Activated CD8-positive, alpha-beta T cell treated with anti-CD3 and anti-CD28 coated beads, Interleukin-2, amount 10 ng/mL, durations not matched to agents 7 days and 5 days (primary cell): ENCODE measurements at places on chromosomes 13 and 19.
A peak's percentile ranks its signal among the peaks of the same experiment; 100 is the strongest.

DNA sequence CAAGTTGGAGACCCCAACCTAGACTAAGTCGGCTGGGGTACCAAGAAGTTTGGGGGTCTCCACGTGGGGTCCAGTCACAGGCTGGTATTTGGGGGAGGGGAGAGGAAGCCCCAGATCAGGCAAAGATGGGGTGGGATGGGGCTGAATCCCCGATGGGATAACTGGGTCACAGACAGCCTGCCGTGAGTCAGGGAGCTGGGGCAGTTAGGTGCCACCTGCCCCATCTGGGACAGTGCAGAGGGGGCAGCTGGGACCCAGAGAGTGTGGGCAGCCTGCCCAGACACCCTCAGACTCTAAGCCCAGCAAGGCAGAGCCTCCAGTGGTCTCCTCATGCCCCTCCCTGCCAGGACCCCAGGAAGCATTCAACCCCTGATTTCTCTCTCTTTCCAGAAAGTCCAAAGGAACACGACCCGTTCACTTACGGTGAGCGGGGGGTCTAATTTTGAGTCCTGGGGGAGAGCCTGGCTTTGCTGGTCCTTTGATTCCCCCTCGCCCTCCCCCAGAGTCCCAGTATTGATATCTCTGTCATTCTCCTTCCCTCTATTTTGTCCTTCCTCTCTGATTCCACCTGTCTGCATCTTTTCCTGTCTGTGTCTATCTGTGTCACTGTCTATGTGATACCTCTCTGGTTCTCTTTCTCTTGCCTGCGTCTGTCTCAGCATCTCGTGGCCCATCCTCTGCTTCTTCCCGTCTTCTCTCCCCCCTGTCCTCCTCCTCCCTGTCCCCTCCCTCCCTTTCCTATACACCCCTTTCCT, 1.8 kb downstream of the FXYD1 start:
- no peak overlapping the region for H3K27ac ChIP-seq
- H3K36me3 ChIP-seq = no peaks in the 10 kb centered on the region
- no peak for DNase-seq
- H3K4me1 ChIP-seq = peaks cover 42% of the 10 kb centered on the region

DNA sequence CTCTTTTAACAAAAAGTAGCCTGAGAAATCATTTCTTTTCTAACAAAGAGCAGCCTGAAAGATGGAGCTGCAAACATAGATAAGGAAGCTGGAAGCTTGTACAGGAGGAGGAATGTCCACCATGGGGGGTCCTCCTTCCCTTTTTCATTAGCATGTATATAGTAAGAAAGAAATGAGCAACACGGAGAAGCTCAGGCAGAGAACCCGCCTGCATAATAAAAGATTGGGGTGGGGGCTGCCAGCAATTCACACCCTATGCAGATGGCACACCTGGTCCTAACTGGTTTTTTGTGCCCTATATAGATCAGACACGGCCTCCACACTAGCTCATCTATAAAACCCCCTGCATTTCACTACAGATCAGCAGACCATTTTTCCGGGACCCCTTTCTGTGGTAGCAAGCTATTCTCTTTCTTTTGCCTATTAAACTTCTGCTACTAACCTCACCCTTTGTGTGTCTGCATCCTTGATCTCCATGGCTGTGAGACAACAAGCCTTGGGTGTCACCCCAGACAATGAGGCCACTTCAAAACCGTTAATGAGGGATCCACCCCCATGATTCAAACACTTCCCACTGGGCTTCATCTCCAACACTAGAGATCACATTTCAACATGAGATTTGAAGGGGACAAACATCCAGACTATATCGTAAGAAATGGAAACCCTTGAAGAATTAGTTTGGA, 167.5 kb upstream of the FREM2 start:
- no peak for DNase-seq
- no peaks in the 10 kb centered on the region for H3K4me1 ChIP-seq
- H3K27me3 ChIP-seq = no peaks in the 10 kb centered on the region
- no peaks in the 10 kb centered on the region for H3K36me3 ChIP-seq
- no peak overlapping the region for H3K4me3 ChIP-seq
- H3K27ac ChIP-seq = no peak overlapping the region

- H3K27ac ChIP-seq = peak overlapping the region; percentile 66
- H3K36me3 ChIP-seq = peaks cover 19% of the 10 kb centered on the region
- DNase-seq = no peak
- no peaks in the 10 kb centered on the region for H3K27me3 ChIP-seq
Observed at GRCh38 chr19:3136684-3137055, 837 bp downstream of the GNA15 start.

DNA sequence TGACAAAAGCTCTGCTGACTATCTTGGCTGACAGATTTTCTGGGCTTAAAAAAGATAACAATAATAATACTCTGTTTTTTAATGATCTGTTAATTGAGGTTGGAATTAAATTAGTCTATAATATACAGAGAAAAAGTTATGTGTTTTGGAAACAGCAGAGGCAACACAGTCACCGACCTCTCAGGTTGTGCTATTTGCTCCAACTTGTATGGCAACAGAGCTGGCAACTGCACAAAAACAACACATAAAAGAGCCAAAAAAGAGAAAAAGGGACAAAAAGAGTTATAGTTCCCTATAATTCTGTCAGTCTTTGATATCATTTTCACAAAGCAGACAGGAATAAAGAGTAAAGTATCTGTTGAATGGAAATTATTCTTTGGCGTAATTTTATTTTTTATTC, 102.3 kb upstream of the POSTN start:
- H3K36me3 ChIP-seq = no peaks in the 10 kb centered on the region
- H3K27me3 ChIP-seq = no peaks in the 10 kb centered on the region
- no peaks in the 10 kb centered on the region for H3K4me1 ChIP-seq
- H3K4me3 ChIP-seq = no peak overlapping the region

DNA sequence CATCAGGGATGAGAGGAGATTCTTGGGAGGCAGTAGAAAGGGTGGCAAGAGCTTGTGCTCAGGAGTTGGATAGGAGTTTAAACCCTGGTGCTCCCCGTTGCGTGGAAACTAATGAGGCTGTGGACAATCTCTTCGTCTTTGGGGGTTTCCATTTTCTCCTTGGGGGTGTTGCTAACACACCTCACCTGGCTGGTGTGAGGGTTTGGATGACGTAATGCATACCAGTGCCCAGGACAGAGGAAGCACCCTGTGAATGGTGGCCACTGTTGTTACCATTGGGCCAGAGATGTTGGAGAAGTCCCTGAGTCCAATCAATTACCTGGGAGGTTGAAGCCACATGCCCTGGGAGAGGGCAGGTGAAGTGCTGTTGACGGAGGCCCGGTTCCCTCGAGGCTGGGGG, 146.5 kb downstream of the URI1 start:
- H3K4me3 ChIP-seq = no peak overlapping the region
- peaks cover 4% of the 10 kb centered on the region for H3K4me1 ChIP-seq
- DNase-seq = no peak
- H3K27ac ChIP-seq = no peak overlapping the region

- H3K27ac ChIP-seq = no peak overlapping the region
- H3K27me3 ChIP-seq = peaks cover 16% of the 10 kb centered on the region
- H3K4me1 ChIP-seq = no peaks in the 10 kb centered on the region
- H3K36me3 ChIP-seq = no peaks in the 10 kb centered on the region
- no peak overlapping the region for H3K4me3 ChIP-seq
- DNase-seq = peak; percentile 39
Observed at GRCh38 chr19:32041681-32042292, 303.6 kb upstream of the ZNF507 start.

GRCh38 chr19:32598022-32598421, 17.0 kb downstream of the PDCD5 start:
- H3K27me3 ChIP-seq = no peaks in the 10 kb centered on the region
- H3K4me1 ChIP-seq = peaks cover 8% of the 10 kb centered on the region
- peaks cover 59% of the 10 kb centered on the region for H3K36me3 ChIP-seq
- no peak overlapping the region for H3K4me3 ChIP-seq
- DNase-seq = no peak

- H3K27me3 ChIP-seq = no peaks in the 10 kb centered on the region
- peak overlapping the region; percentile 95 for H3K27ac ChIP-seq
- H3K4me3 ChIP-seq = peak overlapping the region; percentile 91
- peaks cover 24% of the 10 kb centered on the region for H3K4me1 ChIP-seq
- DNase-seq = peak; percentile 32
- peaks cover 57% of the 10 kb centered on the region for H3K36me3 ChIP-seq
Observed at GRCh38 chr19:37218592-37218935, 550 bp downstream of the ZNF383 start.

DNA sequence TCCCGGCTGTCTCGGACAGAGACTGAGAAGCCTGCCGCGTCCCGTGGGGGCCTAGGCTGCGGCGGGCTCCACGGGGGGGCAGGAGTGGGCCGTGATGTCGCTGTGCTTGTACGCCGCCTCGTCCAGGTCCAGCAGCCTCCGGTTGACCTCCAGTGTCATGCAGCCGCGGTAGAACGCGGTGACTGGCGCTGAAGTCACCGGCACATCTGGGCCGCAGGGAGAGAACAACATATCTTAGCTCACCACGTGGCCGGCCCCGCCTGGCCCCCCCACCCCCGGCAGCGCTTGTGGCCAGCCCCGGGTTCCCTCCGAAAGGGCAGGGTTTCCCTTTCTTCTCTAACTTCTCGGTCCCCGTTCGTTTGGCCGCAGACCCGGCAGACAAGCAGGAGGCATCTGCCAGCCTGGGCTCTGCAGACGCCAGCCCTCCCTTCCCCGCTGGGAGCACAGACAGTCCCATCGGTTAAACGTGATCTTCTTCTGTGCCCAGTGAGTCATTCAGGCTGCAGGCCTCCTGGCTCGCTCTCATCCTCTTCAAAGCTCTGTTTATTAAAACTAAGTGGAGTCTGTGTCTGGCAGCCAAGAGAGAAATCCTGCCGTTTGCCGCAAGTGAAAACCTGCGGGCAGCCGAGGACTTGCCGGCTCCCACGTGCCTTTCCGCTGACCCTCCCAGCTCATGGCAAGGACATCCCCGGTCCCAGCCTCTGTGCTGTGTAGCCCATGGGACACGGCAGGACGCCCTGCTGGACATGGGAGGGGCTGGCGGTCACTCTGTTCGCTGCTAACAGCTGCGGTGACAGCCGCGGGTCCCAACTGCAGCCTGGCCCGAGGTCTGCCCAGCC, 42.8 kb downstream of the GAS6 start:
- no peak overlapping the region for H3K4me3 ChIP-seq
- H3K4me1 ChIP-seq = peaks cover 12% of the 10 kb centered on the region
- H3K36me3 ChIP-seq = peaks cover 19% of the 10 kb centered on the region
- no peak for DNase-seq
- H3K27me3 ChIP-seq = no peaks in the 10 kb centered on the region

DNA sequence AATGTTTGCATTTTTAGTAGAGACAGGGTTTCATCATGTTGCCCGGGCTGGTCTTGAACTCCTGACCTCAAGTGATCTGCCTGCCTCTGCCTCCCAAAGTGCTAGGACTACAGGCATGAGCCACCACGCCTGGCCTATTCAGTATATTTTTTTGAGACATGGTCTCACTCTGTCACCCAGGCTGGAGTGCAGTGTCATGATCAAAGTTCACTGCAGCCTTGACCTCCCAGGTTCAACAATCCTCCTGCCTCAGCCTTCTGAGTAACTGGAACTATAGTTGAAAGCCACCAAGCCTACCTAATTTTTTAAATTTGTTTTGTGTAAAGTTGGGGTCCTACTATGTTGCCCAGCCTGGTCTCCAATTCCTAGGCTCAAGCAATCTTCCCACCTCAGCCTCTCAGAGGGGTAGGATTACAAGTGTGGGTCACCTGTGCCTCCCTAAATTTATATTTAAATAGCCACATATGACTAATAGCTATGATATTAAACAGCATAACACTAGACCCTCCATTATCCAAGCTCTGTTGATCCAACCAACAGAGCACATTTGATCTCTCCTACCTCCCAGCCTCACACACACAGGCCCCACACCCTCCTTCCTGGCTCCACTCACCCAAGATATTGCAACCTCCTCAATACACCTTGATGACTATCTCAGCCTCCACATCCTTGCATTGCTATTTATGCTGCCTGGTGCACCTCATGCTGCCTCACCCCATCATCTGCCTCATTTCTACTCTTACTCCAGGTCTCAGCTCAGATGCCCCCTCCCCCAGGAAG, 2.1 kb upstream of the CEACAM19 start:
- no peak overlapping the region for H3K4me3 ChIP-seq
- H3K27ac ChIP-seq = no peak overlapping the region
- DNase-seq = peak; percentile 29
- no peaks in the 10 kb centered on the region for H3K27me3 ChIP-seq
- H3K36me3 ChIP-seq = no peaks in the 10 kb centered on the region

GRCh38 chr13:76711550-76712182, 174.5 kb downstream of the KCTD12 start:
- no peaks in the 10 kb centered on the region for H3K36me3 ChIP-seq
- no peaks in the 10 kb centered on the region for H3K4me1 ChIP-seq
- no peak overlapping the region for H3K4me3 ChIP-seq
- no peaks in the 10 kb centered on the region for H3K27me3 ChIP-seq
- no peak overlapping the region for H3K27ac ChIP-seq
- no peak for DNase-seq

GRCh38 chr13:49586717-49587116, 1.4 kb upstream of the RCBTB1 start:
- no peak overlapping the region for H3K27ac ChIP-seq
- no peak for DNase-seq
- peaks cover 2% of the 10 kb centered on the region for H3K27me3 ChIP-seq
- H3K4me1 ChIP-seq = peaks cover 28% of the 10 kb centered on the region

- no peak overlapping the region for H3K27ac ChIP-seq
- no peak for DNase-seq
- H3K27me3 ChIP-seq = peaks cover 3% of the 10 kb centered on the region
Observed at GRCh38 chr13:46340631-46341111, 46.4 kb downstream of the RUBCNL start.

- no peaks in the 10 kb centered on the region for H3K27me3 ChIP-seq
- H3K4me1 ChIP-seq = peaks cover 23% of the 10 kb centered on the region
- H3K27ac ChIP-seq = peak overlapping the region; percentile 95
- no peak for DNase-seq
Observed at GRCh38 chr19:2477141-2477710, 1.3 kb downstream of the GADD45B start.
